ENCODE measurements at places on chromosomes 12 and 14.

DNA sequence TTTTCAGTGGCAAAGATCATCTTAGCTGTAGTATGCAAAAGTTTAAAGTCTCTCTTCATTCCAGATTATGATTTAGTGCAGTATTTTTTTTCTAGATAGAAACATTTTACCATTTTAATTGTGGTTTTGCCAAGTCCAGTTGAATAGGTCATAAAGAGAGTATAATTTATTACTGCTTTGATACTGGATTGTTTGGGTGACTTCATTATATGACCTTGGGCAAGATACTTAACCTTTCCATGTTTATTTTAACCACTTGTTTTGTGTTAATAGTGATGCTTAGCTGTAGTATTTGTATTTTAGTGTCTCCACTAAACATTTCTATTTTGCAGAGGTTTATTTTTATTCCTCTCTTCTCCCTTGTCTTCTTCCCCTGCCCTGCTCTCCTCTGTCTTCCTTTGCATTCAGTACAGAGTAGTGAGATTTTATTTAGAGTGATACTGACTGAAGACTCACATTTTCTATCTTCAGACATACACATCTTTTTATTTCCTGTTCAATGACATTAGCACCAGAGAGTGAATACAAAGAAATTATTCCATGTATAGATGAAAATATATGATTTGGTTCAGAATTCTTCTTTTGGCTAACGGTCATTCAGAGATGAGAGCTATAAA is 215.2 kb downstream of the ERC1 start:
- peak; percentile 14 for DNase-seq

DNA sequence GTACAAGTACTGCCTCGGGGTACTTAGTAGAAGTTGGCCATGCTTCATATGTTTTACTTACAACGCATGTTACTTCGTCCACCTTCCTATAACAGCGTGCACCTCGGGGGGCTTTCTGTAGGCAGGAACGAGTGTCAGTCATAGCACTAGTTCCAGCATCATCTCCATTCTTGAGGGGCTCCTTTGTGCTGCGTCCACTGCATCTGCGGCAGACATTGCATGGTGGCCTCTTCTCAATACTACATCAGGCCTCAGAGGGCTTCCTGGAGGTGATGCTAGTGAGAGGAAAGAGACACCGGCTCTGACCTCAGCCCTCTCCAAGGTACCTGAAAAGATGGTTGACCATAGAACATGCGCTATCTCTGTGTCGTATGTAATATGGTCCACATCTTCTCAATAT is 121.2 kb upstream of the RTL1 start:
- no peak for DNase-seq

GRCh38 chr12:104243551-104243950 is 28.0 kb downstream of the TXNRD1 start:
- no peak for DNase-seq

GRCh38 chr12:59164991-59165718 is 244.9 kb upstream of the LRIG3 start:
- DNase-seq = peak; percentile 43

- no peak for DNase-seq
Measured at GRCh38 chr14:51014086-51014485, 69.8 kb upstream of the PYGL start.

DNA sequence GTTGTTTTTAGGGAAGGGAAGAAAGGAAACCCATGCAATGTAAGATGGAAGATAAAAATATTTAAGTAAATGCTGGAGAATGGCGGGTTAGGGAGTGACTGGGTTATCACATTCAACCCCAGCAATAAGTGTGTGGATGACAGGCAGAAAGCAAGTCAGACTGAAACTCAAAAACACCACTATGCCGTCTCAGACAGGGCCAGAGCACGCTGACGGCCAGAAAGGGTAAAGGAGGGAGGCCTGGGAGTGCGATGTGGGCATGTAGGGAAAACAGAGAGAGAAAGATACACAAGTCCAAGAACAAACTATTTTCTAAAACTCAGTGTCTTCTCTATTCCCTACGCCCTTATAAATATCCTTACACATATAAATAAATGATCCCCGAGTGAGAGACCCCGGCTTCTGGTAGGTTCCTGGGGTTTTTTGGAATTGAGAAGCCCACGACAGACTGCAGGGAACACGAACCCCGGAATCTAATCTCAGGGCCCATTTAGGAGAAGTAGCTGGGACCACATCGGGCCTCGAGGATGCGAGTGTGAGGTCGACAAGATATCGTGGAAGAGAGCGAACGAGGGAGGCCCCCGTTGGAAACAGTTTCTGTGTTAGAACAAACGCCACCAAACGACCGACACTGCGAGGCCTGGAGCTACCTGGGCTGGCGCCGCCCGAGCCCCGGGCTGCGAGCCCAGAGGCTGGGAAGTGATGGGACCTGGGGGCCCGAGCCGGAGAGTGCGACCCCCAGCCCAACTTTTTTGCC is 735 bp upstream of the OTX2 start:
- no peak for DNase-seq

DNA sequence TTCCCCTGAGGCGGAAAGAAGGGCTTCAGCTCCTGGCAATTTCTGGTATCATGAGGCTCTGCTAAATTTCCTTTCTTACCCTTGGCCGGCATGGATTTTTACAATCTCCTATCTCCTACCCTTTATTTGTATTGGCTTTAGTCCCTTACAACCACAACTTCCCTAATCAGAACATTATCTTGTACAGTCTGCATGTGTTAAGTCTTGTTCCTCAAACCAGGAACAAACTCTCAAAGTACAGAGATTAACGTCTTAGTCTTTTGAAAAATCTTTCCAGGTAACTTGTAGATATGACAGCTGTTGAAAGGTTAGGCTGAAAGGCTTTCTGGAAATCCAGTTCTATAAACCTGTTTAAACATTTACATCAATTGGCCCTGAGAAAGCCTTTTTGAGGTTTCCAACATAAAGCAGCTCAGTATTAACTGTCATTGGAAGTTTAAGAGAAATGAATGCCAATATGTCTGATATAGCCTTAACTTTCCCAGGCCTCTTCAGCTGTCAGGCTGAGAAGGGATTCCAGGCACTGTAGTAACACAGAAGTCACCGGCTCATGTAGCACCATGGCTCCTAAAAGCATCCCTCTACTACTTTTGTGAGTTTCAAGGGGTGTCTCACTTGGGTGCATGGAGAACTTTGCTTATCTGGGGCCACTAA is 360.5 kb downstream of the FUT8 start:
- no peak for DNase-seq

GRCh38 chr12:10740182-10740581 is 17.1 kb upstream of the YBX3 start:
- peak; percentile 3 for DNase-seq

Data from lung microvascular endothelial cell (primary cell).